Cerebellar cortex (tissue), 1 donor: ENCODE measurements at places on chromosomes 12 and 14.

DNA sequence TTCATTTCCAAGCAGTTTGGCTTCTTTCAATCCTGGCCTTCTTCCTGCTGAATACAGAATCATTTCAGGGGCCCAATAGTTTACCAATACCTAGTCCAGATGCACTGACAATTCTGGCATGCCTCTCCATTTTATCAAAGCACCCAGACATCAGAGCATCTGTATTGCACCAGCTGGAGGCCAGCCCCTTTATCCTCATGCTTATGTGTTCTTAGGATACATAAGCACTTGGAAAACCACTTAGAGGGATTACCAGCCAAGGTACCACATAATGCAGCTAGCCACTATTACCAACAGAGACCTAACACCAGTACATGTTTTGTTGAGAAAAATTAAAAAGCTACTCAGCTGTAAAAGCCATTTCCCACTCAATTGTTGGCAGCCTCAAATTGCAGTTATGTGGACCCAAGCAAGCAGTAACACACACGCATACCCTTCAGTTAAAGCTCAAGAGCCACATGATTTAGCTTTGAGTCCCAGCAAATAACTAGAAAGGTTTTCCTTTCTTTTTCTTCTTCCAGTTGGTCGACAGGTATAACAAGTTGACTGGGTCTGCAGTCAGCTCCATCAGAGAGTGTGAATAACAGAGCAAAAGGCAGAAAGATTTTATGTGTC, 263.8 kb downstream of the DIO2 start:
- no peak for DNase-seq

DNA sequence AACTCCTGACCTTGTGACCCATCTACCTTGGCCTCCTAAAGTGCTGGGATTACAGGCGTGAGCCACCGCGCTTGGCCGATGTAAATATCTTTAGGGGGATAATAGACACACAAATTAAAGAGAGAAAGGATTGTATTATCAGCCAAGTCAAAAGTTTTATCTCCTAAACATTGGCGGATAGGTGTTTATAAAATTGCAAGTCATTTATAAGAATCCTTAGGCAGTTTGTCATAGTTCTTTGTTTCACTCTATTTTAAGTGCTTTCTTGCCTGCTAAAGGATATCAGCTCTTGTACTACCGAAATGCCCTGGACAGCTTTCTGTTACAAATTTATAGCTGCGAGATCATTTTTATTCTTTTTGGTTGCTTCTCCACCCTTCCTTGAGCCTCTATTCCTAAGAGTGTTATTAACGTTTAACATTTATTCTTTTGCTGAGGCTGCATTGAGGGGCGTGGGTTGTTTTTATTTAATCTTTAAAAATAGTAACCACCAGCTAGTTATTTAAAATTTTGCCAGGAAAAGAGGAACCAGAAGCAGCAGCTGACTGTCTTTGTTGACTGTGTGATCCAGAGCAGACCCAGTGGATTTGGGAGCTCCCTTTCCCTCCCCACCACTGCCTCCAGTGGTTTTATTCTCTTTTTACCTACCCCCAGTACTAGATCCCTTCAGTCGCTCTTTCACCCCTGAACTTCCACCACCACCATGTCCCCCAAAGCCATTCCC, 106.4 kb downstream of the DIP2B start:
- DNase-seq = no peak

DNA sequence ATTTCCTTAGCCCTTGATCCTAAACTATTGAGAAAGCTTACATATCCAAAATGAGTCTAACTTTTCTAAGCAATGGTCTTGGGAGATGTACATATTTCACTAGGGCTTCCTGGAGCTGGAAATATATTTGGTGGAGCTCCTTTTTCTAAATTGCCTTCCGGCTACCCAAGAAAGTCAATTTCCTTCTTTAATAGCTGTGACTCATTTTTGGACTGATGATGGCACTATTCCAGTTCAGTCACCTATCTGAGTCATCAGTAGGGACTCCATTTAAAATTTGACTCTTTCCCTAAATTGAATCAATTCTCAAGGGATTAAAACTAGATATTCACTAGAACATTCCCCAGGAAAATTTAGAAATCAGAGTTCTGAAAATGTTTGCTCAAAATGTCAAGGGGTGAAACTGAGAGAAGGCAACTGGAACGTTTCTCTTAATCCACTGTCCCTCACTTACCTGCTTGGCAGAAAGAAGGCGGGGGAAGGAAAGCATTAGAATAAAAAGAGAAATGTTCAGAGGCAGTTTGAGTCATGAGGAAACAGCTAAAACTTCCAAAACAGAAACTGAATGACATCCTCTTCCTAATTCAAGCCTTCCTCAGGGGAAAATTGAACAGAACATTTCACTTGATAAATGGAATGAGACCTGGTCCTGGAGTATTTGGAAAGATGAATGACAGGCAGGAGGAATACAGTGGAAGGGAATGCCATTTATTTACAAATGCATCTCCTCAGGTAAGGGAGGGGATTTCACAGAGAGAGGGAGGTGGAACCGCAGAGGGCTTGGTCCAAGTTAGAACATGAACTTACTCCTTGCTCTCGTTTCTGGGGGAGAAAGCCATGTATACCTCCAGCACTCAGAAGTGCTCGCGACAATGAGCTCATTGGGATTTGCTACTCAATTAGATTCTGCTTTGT, 91.2 kb downstream of the RGS6 start:
- no peak for DNase-seq

GRCh38 chr14:68284834-68285233, 465.3 kb downstream of the RAD51B start:
- no peak for DNase-seq

DNA sequence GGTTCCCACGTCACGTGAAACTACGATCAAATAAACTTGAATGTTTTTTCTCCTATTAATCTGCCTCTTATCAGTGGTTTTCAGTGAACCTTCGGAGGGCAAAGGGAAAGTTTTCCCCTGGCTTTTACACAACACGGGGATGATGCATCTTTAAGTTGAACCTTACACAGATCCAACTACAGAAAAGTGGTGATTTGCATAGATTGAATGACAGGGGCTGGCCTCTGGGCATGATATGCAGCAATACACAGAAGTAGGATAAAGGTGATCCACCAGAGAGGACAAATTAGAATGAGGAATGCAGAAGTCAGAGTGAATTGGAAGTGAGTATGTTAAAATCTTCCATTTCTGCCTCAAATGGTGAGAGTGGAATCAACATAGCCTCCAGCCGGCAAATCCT, 11.6 kb downstream of the GSG1 start:
- no peak for DNase-seq

DNA sequence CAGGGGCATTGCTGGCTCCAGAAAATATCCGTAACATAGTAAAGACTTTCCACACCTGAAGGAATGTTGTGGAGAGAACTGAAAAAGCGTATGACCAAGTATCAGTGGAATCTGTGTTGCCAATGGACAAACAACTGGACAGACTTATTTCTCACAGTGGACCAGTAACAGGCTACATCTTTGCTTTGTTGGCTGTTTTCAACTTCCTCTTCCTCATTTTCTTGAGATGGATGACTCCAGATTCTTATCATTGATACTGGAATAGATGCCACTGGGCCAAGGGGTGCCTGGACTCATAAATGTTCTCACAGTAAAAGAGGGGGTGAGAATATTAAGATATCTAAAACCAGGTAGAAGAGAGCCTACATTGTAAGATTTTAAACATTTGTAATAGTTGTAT, 6.4 kb downstream of the GAS2L3 start:
- DNase-seq = no peak

GRCh38 chr14:96409701-96410100, 17.8 kb downstream of the AK7 start:
- DNase-seq = no peak

GRCh38 chr12:131112021-131112420, 158.3 kb downstream of the ADGRD1 start:
- DNase-seq = no peak

DNA sequence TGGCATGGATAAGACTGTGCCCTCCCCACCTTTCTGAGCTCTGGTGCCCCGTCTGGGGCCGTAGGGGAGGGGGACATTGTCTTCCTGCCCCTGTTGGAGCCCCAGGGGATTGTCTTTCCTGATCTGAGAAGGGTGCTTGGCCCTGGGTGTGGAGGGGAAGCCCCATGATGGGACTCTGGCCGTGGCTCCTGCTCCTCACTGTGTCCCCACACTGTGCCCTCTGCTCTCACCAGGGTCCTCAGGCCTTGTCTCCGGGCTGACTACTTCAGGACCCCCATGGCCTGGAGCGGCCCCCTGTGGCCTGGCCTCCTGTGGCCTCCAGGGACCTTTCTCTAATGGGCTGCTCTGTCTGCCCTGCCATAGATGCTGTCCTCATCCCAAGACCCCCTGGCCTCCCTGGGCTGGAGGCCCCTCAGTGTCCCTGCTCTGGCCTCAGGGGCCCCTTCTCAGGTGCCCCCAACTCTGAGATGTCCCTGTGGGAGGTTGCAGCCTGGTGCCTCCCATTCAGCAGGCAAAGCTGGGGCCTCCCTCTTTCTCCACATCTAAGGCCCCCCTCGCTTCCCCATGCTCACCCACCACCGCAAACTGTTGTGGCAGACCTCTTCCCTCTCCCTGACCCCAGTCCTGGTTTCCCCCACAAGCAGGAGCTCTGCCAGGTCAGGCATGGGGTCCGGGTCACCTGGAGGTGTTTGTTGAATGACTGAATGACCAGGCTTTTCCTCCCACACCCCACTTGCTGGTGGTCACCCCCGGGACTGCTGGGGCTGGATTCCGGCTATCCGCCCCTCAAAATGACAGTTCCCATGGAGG, 4.0 kb downstream of the KIF26A start:
- DNase-seq = no peak

GRCh38 chr12:57605811-57606311, 1.2 kb downstream of the DTX3 start:
- no peak for DNase-seq

DNA sequence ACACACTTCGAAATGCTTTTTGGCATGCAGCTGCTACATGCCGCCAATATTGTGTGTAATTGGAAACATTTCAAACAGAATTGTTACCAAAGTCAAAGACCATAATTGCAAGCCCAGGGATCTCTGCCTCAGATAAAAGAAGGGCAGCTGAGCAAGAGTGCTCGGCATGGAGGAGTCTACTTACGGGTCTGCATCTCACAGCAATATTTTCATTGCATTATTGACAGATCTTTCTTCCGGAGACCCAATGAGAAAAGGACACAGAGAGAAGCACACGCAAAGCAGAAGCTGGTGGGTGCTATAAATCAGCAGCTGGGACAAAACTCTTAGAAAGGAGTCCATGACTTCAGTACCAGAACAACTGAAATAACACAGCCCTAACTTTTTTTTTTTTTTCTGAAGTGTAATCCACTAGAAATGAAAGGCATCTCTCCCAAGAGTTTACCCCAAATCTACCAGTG, 4.9 kb downstream of the PRICKLE1 start:
- no peak for DNase-seq

DNA sequence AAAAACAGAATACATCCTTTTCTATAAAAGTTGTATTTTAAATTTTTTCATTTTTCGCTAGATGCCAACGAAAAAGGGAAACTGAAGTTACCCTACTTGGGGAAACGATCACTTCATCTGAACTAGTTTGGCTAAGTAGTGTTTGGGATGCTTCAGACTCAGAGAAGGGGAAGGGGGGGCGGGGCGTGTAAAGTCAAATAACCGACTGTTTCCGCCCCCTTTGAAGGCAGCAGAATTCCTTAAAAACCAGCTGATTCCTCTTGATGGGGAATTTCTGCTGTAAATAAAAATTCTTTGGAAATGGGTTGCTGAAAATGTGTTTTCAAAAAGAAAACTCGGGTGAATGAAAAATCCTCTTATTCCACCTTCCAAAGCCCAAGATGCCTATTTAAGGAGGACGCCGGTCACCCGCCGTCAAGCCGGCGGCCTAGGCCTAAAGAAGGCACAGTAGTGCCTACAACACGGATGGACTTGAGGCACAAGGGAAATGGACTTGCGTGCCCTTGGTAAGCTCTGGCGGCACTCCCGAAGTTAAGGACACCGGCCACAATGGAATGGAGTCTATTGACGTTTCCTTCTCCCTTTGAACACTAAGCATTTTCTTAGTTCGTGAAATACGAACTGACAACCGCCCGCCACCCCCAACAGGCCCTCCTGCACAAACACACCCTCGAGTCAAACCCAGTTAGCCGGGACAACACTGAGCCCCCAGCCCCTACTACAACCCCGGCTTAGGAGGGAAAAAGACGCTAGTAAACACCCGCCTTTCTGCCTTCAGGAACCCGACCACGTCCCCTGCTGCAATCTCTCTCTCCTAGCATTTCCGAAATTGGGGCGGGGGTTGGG, 1.9 kb downstream of the ATXN2 start:
- DNase-seq = peak; percentile 79

GRCh38 chr12:88904705-88905104, 324.4 kb upstream of the KITLG start:
- DNase-seq = no peak

DNA sequence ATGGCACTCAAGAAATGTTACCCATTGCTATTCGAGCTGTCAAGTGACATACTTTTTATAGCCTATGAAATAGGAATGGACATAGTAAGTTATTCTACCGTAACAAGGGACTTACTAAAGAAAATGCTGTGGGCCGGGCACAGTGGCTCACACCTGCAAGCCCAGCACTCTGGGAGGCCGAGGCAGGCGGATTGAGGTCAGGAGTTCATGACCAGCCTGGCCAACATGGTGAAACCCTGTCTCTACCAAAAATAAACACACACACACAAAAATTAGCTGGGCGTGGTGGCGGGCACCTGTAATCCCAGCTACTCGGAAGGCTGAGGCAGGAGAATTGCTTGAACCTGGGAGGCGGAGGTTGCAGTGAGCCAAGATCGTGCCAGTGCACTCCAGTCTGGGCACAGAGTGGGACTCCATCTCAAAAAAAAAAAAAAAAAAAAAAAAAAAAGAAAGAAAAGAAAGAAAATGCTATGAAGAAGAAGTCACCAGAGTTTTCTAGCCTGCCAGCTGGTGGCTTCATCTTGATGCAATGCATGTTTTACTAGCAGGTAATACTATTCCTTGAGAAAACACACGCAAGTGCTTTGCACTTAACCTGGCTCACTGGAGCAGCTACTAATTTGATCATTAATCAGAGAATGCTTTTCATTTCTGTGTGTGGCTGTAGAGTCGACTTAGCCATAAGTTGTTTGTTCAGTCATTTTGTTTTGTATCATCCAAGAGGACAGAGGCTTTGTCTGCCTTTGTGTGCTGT, 166.7 kb upstream of the MYL2 start:
- DNase-seq = no peak

DNA sequence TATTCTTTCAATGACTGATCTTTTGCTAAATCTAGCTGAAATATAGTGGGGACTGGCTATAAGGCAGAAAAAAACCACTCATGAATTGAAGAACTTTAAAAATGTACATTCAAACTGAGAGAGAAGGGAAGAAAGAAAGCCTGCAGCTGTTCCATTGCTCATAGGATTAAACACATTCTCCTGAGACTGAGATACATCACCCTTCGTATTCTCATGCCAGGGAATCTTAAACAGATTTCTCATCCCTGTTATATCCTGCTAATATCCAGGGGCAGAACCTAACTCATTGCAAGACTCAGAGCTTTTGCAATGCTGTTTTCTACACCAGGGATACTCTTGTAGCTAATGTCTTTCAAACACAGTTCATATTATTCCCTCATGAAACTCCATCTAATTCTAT, 67.2 kb upstream of the ACSS3 start:
- no peak for DNase-seq
